B cell (primary cell): ENCODE measurements at places on chromosomes 5 and 9. TPM values are rescaled to one million over a fixed set of nuclear protein-coding genes. Genes with fewer than 3 reads are reported as not detected.

The IL9 gene
- total RNA-seq: not detected in 2 replicates

The IFNA16 gene
- not detected in 2 replicates for total RNA-seq

The PPP2R2B gene
- 0.10 TPM in 1 of 2 replicates, not detected in the other for total RNA-seq

DNA sequence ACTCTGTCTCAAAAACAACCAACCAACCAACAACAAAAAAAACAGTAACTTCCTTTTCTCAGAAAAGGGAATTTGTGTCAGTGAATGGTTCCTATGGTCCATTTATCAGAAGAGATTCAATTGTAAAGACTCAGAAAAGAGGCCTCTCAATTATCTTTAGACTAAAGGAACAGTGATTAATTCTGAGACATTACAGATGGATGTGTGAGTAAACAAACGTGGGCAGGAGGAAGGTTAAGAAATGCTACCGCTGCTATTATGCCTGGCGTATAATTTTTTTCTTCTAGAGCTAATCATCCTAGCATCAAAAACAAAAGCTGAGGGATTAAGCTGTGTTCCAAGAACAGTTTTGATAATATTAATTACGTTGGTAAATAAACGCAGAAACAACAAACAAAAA is 52.9 kb upstream of the JMY start:
- H3K27ac ChIP-seq: no peak overlapping the region
- H3K36me3 ChIP-seq: no peaks in the 10 kb centered on the region
- no peak overlapping the region for H3K4me3 ChIP-seq
- no peaks in the 10 kb centered on the region for H3K27me3 ChIP-seq
- DNase-seq: no peak

- no peaks in the 10 kb centered on the region for H3K4me1 ChIP-seq
- no peak overlapping the region for H3K4me3 ChIP-seq
- no peak overlapping the region for H3K27ac ChIP-seq
- H3K27me3 ChIP-seq: no peaks in the 10 kb centered on the region
- H3K36me3 ChIP-seq: no peaks in the 10 kb centered on the region
- peak; percentile 28 for DNase-seq
These were observed 147.8 kb downstream of the TMEM38B start for GRCh38 chr9:105842023-105842644.

DNA sequence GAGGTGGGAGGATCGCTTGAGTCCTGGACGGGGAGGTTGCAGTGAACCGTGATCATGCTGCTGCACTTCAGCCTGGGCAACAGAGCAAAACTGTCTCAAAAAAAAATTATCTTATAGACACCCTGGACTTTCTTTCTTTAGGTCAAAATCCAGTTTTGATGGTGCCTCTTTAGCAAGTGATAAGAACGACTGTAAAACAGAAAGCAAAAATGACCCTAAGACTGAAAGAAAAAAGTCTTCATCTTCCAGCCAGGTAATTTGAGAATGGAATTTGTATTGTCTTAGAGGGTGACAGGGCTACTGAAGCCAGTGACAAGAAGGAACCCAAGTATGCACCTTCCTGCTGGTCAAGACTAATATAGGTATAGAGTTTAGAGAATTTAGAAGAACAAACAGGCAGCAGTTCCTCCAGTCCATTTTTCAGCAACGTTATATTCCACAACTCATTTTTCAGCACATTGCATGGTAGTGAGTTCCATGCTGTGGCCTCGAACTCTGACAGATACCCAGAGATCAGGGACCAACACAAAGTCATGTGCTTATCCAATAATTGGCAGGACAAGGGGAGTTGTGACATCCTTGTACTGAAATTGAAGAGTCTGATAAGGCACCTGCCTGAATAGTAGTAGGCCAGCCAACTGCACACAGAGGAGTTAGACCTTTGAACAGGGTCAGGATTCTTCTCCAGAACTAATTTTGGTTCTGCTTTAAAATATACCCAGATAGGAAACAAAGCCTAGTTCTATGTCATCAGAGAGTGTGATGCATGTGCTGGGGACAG is 46.5 kb downstream of the GRAMD2B start:
- no peak overlapping the region for H3K4me3 ChIP-seq
- no peak overlapping the region for H3K27ac ChIP-seq
- H3K27me3 ChIP-seq: no peaks in the 10 kb centered on the region
- H3K4me1 ChIP-seq: no peaks in the 10 kb centered on the region

GRCh38 chr5:1463326-1464095 is 18.3 kb upstream of the SLC6A3 start:
- H3K27me3 ChIP-seq: no peaks in the 10 kb centered on the region
- no peaks in the 10 kb centered on the region for H3K4me1 ChIP-seq
- H3K27ac ChIP-seq: no peak overlapping the region
- no peak for DNase-seq
- H3K4me3 ChIP-seq: no peak overlapping the region

GRCh38 chr5:52607227-52607824 is 180.4 kb upstream of the ITGA1 start:
- no peaks in the 10 kb centered on the region for H3K27me3 ChIP-seq
- no peaks in the 10 kb centered on the region for H3K36me3 ChIP-seq
- no peak for DNase-seq
- H3K4me1 ChIP-seq: no peaks in the 10 kb centered on the region

DNA sequence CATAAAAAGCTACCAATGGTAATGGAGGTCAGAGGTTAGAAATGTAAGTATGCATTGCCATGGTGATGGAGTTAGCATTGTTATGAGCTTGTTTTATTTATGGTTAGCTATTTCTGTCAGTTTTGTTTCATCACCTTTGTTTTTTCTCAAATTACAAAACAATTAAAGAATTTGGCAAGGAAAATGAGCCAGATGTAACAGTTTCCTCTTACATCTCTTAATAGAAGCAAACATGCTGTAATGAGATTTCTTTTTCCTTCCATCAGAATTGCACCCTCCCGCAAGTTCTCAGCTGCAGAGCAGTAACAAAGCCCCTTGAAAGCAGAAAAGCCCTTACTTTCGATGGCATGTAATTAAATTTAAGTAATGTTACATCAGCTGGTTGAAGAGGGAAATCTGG is 233.0 kb downstream of the SGCD start:
- no peak for DNase-seq
- no peaks in the 10 kb centered on the region for H3K36me3 ChIP-seq
- no peaks in the 10 kb centered on the region for H3K4me1 ChIP-seq
- no peaks in the 10 kb centered on the region for H3K27me3 ChIP-seq

GRCh38 chr9:130935648-130936271 is 3.3 kb downstream of the FIBCD1 start:
- H3K4me1 ChIP-seq: peaks cover 27% of the 10 kb centered on the region
- H3K4me3 ChIP-seq: no peak overlapping the region

DNA sequence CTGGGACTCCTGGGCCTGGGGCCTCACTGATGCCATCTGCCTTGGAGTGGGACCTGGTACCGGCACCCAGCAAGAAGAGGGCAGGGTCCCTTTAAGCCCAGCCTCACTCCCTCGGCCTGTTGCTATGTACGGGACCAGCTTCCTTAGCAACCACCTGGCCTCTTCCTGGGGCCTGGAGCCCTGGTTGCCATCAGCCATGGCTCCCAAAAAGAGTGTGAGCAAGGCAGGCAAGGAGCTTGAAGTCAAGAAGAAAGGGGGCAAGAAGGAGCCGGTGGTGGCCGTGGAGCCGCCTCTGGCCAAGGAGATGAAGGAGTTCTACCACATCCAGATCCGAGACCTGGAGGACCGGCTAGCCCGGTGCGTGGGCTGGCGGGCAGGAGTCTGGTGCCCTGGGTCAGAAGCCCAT is at the start of gene CFAP157:
Gene CFAP157, plus strand, starts transcription at position 153 of the 406 bp plus-strand sequence. Its CDS starts 44 bp downstream, at position 197.
- no peak for DNase-seq
- H3K4me3 ChIP-seq: no peak within 1 kb of the TSS
- H3K27ac ChIP-seq: no peak within 1 kb of the TSS

- H3K4me3 ChIP-seq: no peak overlapping the region
- no peak overlapping the region for H3K27ac ChIP-seq
These were observed 88.5 kb upstream of the TXNDC8 start for GRCh38 chr9:110426052-110426709.
